ENCODE measurements at places on chromosomes 3 and 15.

DNA sequence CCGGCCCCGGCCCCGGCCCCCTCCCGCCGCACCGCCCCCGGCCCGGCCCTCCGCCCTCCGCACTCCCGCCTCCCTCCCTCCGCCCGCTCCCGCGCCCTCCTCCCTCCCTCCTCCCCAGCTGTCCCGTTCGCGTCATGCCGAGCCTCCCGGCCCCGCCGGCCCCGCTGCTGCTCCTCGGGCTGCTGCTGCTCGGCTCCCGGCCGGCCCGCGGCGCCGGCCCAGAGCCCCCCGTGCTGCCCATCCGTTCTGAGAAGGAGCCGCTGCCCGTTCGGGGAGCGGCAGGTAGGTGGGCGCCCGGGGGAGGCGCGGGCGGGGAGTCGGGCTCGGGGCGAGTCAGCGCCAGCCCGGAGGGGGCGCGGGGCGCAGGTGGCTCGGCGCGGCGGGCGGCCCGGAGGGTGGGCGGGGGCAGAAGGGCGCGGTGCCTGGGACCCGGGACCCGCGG, 352 bp downstream of the CHRD start:
- no peak for DNase-seq

- DNase-seq, result no peak
These were observed 214.0 kb downstream of the SATB1 start for GRCh38 chr3:18211116-18211515.

DNA sequence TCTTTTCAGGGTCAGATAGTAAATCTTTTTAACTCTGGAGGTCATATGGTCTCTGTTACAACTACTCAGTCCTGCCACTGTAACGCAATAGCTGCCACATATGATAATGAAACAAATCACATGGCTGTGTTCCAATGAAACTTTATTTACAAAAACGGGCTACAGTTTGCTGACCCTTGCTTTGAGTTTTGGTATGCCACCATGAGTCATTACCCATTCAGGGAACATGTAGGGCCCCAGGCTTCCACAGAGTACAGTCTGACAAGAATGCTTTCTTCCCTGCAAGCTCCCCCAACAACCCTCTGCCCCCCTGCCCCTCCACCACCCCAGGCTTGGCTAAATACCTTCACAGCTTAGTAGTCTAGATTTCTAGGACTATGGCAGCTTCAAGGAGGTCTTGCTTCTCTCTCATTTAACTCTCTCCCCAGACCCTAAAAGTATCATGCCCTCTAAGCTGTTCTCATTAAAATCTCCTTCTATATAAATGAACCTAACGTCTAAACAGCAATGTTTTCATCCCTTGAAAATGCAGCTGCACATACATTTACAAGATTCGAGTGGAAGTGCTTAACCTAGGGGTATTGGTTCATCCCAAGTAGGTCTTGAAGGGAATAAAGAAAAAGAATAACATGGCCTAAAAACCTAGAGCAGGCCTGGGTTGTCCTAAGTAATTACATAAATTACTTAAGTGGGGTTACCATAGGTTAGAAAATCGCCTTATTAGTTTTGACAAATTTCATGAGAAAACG, 117.8 kb upstream of the PRICKLE2 start:
- no peak for DNase-seq

DNA sequence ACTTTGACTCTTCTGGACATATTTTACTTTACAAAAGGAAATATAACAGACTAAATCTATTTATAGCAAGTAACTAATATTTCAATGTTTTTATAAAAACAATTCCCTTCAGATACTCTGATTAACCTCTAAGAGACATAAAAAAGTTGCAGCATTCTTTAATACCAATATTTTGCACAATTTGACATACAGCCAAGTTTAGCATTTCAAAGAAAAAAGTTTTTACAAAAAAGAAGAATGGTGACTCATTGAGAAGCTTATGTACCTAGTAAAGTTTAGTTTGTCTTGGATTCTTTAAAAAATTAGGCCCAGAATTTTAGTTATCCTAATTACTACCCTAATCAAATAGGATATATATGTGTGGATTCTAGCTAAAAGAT, 17.6 kb downstream of the DAZL start:
- DNase-seq, result no peak

DNA sequence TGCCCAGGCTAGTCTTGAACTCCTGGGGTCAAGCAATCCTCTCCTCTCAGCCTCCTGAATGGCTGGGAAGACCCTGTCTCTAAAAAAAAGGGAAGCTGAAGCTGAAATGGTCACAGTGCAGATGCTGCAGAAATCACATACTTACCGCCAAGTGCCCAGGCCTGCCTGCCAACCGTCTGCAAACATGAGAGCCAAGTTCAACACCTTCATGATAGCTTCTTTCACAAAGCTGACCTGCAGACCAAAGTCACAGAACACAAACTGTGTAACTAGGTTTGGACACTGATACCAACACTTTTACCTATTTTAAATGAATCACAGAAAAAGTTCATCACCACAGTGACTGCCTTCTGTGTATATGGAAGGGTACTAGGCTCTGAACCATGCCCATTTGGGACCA, 22.8 kb upstream of the CYFIP1 start:
- no peak for DNase-seq

DNA sequence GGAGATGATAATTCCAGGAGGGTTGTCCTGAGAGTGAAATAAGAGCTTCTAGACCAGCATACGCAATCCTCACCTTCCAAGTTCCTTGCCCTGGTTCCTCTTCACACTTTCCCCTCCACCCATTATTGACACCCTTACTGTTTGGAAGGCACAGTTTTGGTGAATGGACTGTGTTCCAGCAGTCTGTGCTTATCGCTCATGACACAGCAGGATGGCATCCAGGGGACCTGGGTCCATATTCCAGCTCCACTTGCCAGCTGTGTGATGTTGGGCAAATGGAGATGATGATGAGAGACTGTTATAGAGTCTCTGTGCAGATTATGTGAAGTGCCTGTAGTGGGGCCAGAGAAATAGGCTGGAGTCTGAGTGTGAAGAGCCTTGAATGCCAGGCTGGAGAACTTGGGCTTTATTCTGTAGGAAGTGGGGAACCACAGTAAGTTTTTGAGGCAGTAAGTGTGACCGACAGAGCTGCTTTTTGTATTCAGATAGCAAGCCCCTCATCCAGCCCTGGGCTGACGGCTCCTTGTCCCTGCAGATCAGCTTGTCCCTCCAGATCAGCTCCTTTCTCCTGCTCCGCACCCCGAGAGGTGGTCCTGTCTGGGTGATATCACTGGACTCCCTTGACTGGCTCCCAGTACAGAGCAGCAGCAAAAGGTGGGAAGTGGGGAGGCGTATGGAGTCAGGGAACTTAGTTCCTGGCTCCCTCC, 8.1 kb downstream of the KBTBD13 start:
- DNase-seq, result no peak

GRCh38 chr15:64216730-64217428, 54.1 kb upstream of the PPIB start:
- DNase-seq, result no peak

DNA sequence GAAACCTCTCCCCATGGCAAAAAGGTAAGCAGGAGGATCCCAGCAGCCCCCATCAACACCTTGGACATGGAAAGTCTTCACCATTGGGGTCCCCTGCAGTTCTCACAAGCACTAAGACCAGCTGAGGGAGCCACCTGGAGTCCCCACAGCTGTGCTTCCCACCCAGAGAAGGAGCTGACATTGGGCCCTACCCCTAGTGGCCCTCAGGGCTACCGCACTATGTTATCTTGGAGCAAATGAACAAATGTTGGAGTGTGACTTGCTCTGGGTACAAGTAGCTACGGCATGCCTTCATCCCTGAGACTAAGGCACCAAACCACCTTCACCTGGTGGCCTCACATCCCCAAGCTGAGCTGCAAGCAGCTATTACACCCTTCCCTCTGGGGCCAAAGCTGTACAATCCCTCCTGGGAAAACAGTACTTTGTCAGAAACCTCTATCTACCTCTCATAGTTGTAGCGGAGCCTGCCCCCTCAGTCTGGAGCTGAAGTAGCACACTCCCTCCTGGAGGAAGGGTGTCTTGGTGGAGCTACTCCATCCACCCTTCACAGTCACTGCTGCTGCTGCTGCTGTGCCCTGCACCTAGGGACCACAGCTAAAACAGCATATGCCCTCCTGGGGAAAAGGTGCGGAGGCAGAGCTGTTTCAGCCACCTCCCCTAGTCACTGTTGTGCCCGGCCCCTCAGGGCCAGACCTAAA, 42.7 kb downstream of the SERP1 start:
- no peak for DNase-seq

GRCh38 chr3:122078235-122078935, 23.2 kb downstream of the CD86 start:
- no peak for DNase-seq

DNA sequence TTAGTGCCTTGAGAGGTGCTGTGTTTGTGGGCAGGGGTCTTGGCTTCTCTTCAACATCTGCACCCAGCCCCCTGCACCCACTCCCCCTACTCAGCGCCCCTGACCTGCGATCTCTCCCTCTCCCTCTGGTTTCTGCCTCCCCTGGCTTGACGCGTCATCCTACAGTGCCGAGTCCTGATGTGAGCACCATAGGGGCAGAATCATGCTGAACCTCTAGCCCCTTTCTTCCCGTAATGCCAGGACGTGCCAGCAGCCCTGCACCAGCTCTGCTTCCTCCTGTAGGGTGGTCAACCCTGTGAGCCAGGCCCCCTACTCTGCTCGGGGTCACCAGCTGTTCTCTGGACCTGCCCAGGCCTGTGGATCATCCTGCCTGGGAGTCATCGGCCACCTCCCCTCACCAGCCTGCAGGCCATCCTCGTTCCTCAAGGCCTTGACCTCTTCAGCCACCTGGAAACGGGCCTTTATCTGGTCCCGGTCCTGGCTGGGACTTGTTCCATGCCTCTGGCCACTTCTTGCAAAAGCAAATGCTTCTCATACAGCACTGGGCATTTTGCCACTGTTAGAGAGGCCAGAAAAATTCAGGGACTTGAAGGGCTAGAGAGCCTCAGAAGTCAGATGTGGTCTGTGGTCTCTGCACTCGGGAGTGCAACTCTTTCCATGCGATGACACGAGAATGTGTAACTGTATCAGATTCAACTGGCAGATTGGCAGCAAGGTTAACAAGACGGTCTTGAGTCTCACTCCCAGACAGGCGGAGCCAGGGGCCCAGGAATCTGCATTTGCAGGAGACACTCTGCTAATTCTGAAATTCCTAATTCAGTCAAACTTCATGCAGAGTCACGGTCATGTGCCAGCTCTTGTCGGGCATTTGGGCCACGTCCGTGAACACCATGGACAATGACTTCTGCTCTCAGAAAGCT, 16.7 kb upstream of the KLF15 start:
- no peak for DNase-seq

DNA sequence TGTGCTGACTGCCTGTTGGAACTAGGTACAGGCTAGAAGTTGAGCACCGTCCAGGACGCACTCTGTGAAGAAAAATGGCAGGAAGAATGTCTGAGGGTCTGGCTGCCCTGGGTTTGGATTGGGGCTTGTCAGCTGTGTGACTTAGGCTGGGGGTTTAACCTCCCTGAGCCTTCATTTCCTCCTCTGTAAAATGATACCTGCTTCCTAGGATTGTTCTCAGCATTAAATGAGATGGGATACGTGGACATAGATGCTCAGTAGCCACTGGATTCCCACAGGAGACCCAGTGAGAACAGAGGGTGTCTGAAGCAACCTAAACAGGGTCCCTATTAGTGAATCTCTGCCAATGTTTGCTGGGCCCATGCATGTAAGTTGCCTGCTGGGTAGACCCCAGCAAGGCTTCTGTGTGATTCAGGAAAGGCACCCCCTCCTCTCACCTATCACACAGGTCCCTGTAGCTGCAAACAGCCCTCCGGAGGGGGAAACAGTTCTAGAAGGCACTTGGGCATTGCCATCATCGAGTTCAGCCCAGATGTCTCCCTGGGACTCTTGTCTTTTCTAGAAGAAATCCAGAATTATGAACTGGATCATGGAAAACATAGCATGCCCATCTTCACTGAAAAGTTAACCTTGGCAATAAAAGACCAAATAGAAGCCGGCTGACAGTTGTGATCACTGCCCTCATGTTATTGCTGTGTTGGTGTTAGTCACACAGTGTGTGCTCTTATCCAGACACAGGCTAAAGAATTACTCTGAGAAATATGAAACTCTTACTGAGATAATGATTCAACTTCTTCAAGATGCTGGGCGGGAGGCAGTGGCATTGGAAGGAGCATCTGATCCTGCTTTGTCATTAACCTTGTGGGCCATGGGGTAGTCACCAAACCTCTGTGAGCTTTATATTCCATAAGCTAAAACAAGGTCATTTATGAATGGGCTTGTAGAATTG, 64.5 kb downstream of the SMAD6 start:
- no peak for DNase-seq

DNA sequence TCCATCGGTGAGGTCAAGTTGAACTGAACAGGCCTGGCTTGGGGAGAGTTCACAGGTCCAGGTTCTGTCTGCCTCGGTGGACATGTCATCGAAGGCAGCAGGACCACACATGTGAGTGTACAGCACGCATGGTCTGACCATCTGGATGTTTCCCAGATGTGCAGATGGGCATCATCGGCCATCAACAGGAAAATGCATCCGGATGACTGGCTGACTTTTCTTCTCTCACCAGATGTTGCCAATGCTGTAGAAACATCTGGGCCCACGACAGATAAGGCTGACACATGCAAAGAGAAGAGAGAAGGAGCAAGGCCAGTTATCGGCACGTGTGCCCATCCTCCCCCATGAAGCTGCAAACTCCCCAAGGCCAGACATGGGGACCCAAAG, 45.1 kb downstream of the NOX5 start:
- DNase-seq, result no peak

GRCh38 chr3:197454014-197454413, 101.8 kb downstream of the BDH1 start:
- DNase-seq, result no peak

GRCh38 chr3:17243621-17244020, 358.9 kb downstream of the PLCL2 start:
- DNase-seq, result no peak

DNA sequence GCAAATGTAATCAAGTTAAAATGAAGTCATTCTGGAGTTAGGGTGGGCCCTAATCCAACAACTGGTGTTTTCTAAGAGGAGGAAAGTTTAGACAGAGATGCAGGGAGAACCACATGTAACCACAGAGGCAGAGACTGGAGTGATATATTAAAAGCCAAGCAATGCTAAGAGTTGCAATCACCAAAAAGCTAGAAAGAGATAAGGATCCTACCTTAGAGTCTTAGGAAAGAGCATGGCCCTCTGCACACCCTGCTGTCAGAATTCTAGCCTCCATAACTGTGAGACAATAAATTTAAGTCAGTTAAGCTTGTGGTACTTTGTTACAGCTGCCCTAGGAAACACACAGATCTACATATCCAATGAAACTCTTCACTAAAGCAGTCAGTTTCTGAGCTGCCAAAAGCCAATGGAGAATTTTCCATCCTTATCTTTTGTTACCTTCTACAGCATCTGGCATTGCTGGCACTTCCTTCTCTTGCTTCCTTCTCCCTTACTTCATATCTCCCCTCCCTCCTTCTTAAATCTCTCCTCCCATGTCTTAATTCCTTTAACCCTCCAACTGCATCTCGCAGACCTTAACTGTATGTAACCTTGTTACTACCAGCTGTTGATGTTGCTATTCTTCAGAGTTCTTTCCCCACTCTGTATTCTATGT, 11.2 kb downstream of the DCBLD2 start:
- no peak for DNase-seq

- DNase-seq, result no peak
These were observed 93.4 kb downstream of the WDR76 start for GRCh38 chr15:43920254-43920600.
